ENCODE measurements at places on chromosomes 4 and X. TPM values are rescaled to one million over a fixed set of nuclear protein-coding genes. Genes with fewer than 3 reads are reported as not detected.

GRCh38 chrX:153766098-153766817 lies 2.2 kb downstream of the PLXNB3 start:
- H3K36me3 ChIP-seq = no peaks in the 10 kb centered on the region
- H3K27me3 ChIP-seq = no peaks in the 10 kb centered on the region
- H3K4me1 ChIP-seq = no peaks in the 10 kb centered on the region
- no peak overlapping the region for H3K27ac ChIP-seq
- H3K4me3 ChIP-seq = no peak overlapping the region

DNA sequence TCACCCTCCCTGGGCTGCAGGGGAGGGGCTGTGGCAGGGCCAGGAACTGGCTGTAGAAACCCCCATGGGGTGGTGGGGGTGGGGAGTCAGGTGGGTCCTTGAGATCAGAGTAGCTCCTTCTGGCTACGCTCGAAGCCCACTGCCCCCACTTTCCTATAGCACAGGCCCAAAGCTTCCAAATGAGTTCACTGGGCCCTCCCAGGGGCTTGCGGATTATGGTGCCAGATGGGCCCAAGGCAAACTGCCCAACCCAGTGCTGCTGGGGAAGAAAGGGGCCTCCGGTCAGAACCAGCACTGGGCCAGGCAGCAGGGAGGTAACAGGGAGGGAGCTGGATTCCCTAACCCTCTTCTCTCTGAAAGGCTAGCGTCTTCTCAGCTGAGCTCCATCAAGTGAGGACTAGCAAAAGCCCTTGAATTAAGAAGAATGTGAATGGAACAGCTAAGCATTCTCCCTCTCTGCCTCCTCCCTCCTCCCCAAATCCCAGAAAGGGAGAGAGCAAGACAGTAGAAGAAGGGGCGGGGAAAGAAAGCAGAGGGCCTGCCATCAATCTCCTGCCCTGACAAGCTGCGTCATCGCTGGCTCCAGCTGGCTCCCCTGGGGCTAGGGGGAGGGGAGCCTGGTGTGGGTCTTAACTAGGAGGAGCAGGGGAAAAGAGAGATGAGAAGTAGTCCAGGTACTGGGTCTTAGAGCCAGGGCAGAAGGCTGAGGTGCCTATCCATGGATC lies 34.7 kb downstream of the FRMPD3 start:
- no peaks in the 10 kb centered on the region for H3K36me3 ChIP-seq
- peaks cover 7% of the 10 kb centered on the region for H3K4me1 ChIP-seq
- no peak overlapping the region for H3K4me3 ChIP-seq
- peak overlapping the region; percentile 50 for H3K27ac ChIP-seq
- no peaks in the 10 kb centered on the region for H3K27me3 ChIP-seq

Gene FGF16
- not detected for total RNA-seq

- peaks cover 15% of the 10 kb centered on the region for H3K4me1 ChIP-seq
- no peaks in the 10 kb centered on the region for H3K36me3 ChIP-seq
- H3K27ac ChIP-seq = no peak overlapping the region
- no peak overlapping the region for H3K4me3 ChIP-seq
- H3K27me3 ChIP-seq = no peaks in the 10 kb centered on the region
Measured at GRCh38 chr4:184528713-184529112, 54.4 kb upstream of the IRF2 start.

GRCh38 chr4:152968806-152969394 lies 32.8 kb downstream of the FHDC1 start:
- no peak for DNase-seq
- H3K4me1 ChIP-seq = peaks cover 9% of the 10 kb centered on the region
- no peak overlapping the region for H3K27ac ChIP-seq
- no peaks in the 10 kb centered on the region for H3K36me3 ChIP-seq

- H3K4me1 ChIP-seq = no peaks in the 10 kb centered on the region
- no peaks in the 10 kb centered on the region for H3K27me3 ChIP-seq
- DNase-seq = no peak
- H3K36me3 ChIP-seq = no peaks in the 10 kb centered on the region
- H3K4me3 ChIP-seq = no peak overlapping the region
- no peak overlapping the region for H3K27ac ChIP-seq
Measured at GRCh38 chrX:106144755-106145639, 23.1 kb upstream of the PWWP3B start.

DNA sequence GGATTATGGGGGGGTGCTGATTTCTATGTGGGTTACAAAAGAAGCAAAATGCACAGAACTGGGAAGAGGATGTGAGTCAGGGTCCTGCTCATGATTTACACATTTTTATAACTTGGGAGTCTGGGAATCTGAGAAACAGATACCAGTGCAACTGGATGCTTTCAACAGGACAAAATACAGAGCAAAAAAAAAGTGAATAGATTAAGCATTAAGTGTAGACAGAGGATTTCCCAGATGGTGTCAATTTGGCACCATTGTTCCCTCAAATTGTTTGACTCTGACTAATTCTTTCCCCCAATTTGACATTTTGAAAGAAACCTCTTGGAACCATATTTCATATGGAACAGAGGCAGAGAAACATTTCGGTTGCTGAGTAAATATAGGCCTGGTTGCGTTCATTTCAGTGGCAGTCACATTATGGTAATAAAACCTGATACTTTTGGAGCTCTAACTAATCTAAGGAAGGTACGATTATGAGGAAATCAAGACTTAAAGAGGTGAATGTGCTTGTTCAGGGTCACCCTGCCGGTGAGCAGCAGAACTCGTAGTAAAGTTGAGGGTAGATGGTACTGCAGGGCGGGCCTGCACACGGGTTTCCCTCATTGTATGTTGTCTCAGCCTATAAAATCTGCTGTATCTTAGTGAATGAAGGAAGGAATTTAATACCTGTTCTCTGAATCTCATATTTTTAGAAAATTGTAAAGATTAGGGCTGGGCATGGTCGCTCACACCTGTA lies 18.7 kb upstream of the CDKL5 start:
- DNase-seq = peak; percentile 71
- H3K27ac ChIP-seq = no peak overlapping the region
- no peak overlapping the region for H3K4me3 ChIP-seq
- H3K27me3 ChIP-seq = no peaks in the 10 kb centered on the region
- no peaks in the 10 kb centered on the region for H3K36me3 ChIP-seq
- H3K4me1 ChIP-seq = peaks cover 4% of the 10 kb centered on the region

Gene GSPT2
- total RNA-seq = 14.1 TPM

DNA sequence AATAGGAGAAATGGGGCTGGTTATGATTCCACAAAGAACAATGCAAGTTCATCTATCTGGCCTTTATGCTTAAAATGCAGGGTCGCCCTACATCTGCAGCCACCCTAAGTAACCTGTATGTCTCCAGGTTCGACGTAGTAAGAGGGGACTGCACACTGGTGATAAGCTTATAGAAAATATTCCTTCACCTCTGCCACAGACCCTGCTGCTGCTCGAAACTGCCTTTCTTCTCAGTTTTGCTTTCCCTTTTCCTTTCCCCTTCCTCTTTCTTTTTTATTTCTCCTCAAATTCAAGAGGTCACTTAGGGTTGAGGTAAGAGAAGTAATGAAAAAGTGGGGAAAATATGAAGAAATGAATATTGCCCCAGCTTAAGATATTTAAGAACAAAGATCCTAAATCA lies 123.5 kb downstream of the DCHS2 start:
- no peaks in the 10 kb centered on the region for H3K27me3 ChIP-seq
- no peak overlapping the region for H3K4me3 ChIP-seq
- no peaks in the 10 kb centered on the region for H3K4me1 ChIP-seq
- DNase-seq = no peak
- H3K27ac ChIP-seq = no peak overlapping the region
- no peaks in the 10 kb centered on the region for H3K36me3 ChIP-seq

- no peaks in the 10 kb centered on the region for H3K36me3 ChIP-seq
- H3K27me3 ChIP-seq = no peaks in the 10 kb centered on the region
- no peak overlapping the region for H3K27ac ChIP-seq
- H3K4me1 ChIP-seq = no peaks in the 10 kb centered on the region
Measured at GRCh38 chr4:11824566-11824965, 395.9 kb upstream of the HS3ST1 start.

- no peak overlapping the region for H3K4me3 ChIP-seq
- H3K27ac ChIP-seq = no peak overlapping the region
- H3K4me1 ChIP-seq = no peaks in the 10 kb centered on the region
Measured at GRCh38 chr4:184960505-184960971, 57.8 kb upstream of the HELT start.

Gene PASD1
- not detected for total RNA-seq

- DNase-seq = no peak
- no peak overlapping the region for H3K27ac ChIP-seq
- H3K27me3 ChIP-seq = no peaks in the 10 kb centered on the region
- H3K4me3 ChIP-seq = no peak overlapping the region
- H3K4me1 ChIP-seq = no peaks in the 10 kb centered on the region
Measured at GRCh38 chr4:8818063-8818881, 53.4 kb downstream of the HMX1 start.

DNA sequence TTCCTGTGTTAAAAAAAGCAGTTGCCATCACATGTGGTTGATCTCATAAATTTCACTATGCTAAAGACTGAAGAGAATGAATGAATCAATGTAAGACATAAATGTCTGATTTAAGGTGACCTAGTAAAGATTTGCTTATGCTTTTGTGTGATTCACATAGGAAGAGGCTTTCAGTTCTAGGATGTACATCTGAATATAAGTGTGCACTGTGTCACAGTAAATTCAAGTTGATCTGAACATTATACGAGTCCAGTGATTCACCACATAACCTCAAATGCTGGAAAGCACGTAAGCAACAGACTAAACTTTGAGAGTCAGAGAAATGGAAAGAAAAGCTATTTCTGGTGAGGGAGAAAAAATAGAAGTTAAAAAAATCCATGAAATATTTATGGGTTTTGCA lies 567.9 kb downstream of the EPHA5 start:
- H3K36me3 ChIP-seq = no peaks in the 10 kb centered on the region
- no peak overlapping the region for H3K27ac ChIP-seq
- no peaks in the 10 kb centered on the region for H3K4me1 ChIP-seq
- no peak for DNase-seq
- no peaks in the 10 kb centered on the region for H3K27me3 ChIP-seq

- H3K4me1 ChIP-seq = no peaks in the 10 kb centered on the region
- H3K27me3 ChIP-seq = no peaks in the 10 kb centered on the region
- no peak for DNase-seq
- no peaks in the 10 kb centered on the region for H3K36me3 ChIP-seq
Measured at GRCh38 chrX:13188731-13189309, 131.0 kb downstream of the ATXN3L start.

Gene HCCS
- 51.2 TPM for total RNA-seq

- peaks cover 44% of the 10 kb centered on the region for H3K4me1 ChIP-seq
- H3K4me3 ChIP-seq = no peak overlapping the region
- H3K27me3 ChIP-seq = no peaks in the 10 kb centered on the region
- no peak for DNase-seq
- H3K27ac ChIP-seq = no peak overlapping the region
Measured at GRCh38 chr4:101307899-101308298, 39.4 kb downstream of the PPP3CA start.

- H3K27me3 ChIP-seq = no peaks in the 10 kb centered on the region
- H3K4me3 ChIP-seq = no peak overlapping the region
- H3K27ac ChIP-seq = no peak overlapping the region
- H3K36me3 ChIP-seq = no peaks in the 10 kb centered on the region
- peaks cover 8% of the 10 kb centered on the region for H3K4me1 ChIP-seq
Measured at GRCh38 chr4:88605736-88606135, 13.5 kb downstream of the HERC3 start.

- no peak overlapping the region for H3K4me3 ChIP-seq
- H3K27ac ChIP-seq = no peak overlapping the region
- no peak for DNase-seq
- no peaks in the 10 kb centered on the region for H3K36me3 ChIP-seq
- no peaks in the 10 kb centered on the region for H3K27me3 ChIP-seq
Measured at GRCh38 chrX:31099536-31100090, 27.8 kb upstream of the FTHL17 start.

Data from A673 (cell line).